ENCODE measurements at places on chromosomes 13 and 19.

DNA sequence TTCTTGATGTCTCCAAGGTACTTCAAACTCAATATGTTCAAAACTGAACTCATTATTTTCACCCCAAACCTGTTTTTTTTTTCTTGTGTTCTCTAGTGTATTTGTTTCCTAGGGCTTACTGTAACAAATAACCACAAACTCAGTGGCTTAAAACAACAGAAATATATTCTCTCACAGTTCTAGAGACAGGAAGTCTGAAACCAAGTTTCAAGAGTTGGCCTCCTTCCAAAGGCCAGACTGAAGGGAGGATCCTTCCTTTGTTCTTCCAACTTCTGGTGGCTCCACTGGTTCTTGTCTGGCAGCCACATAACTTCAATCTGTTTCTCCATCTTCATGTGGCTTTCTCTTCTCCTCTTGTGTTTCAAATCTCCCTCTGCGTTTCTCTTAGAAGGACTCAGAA lies 62.0 kb upstream of the PDCD5 start:
- no peak for DNase-seq

DNA sequence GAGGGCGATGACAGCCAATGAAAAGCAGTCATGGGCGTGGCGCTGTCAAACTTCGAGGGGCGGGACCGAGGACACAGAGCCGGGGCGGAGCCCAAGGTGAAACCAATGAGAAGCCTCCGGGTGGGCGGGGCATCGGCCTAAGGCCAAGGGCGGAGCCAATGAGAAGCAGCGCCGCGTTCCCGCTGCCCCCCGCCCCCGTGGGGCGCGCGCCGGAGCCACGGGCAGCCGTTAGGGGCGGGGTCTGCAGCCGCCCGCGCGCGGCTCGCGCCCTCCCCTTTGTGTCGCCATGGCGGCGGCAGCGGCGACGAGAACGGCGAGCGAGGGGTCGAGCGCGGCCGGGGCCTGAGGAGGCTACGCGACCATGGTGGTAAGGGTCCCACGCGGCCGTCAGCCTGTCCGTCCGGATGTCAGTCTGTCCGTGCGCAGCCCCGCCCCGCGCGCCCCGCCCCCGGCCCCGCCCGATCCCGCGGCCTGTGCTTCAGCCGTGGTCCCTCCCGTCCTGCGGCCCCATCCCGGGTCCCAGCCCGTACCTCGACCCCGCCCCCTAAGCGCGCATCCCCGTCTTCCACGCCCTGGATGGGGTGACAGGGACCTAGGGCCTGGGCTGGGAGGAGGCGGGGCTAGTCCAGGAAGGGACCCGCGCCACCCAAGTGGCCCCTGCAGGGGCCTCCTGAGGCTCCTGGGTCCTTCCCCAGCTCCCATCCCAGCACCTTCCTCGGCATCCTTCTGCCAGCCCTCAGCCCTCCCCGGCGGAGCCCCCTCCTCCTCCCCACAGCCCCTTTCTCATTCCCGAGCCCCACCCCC lies at the start of gene ARHGAP33:
Gene ARHGAP33, plus strand, starts transcription at position 267 of the 804 bp plus-strand sequence. Its CDS starts 95 bp downstream, at position 362.
- peak; percentile 97 for DNase-seq

DNA sequence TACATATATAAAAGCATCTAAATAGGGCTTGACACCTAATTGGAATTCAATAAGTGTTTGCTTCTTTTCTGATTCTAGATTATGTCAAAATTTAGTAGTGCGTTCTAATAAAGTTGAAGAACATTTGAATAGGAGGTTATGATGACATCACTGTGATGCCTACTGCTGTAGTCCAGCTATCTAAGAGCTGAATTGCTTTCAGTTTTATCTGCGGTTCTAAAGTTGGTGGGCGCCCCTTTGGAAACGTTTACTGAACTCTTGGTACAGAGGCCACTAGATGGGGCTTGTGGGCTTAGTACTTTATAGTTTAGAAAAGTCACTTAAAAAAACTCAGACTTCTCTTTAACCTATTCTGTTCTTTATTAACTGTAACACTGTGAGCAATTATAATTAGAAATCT lies 776.9 kb downstream of the GPC5 start:
- no peak for DNase-seq

- DNase-seq, result no peak
These were observed 2.3 kb upstream of the COMP start for GRCh38 chr19:18793144-18794028.

GRCh38 chr13:33207615-33207961 lies 78.0 kb downstream of the STARD13 start:
- no peak for DNase-seq

GRCh38 chr13:34913040-34913439 lies 29.0 kb upstream of the NBEA start:
- DNase-seq, result no peak

All from stimulated activated CD4-positive, alpha-beta T cell treated with anti-CD3 and anti-CD28 coated beads, Interleukin-1b, Interleukin-23, amount 100 ng/mL, for 1 hour (primary cell).